ENCODE measurements at places on chromosomes 5 and 9.

DNA sequence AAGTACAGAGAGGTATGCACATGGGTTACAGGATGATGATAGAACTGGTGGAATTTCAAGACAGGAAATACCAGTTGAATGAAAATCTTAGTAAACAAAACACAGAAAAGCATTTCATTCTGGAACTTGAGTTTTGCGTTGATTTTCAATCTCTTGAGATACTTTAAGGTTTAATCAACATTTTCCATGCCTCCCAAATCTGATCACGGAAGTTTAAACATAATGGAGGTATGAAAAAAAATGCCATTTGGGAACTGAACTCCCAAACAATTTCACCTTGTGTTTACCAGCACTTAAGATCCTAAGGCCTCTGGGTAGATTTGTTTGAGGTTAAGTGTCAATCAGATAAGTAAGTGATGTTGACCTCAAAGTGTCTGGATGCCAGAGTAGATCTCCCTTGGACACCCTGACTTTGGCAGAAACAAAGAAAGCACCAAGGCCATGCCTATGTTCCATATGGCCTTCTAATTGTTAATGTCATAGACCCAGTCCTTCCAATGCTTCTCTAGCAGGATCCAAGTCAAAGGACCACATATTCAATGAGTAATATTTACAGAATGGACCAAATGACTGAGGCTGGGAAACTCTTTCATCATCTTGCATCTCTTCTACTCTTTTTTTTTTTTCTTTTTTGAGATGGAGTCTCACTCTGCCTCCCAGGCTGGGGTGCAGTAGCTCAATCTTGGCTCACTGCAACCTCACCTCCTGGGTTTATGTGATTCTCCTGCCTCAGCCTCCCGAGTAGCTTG, 216.9 kb downstream of the ARRDC3 start:
- DNase-seq: no peak

- DNase-seq: no peak
These were observed 233.4 kb upstream of the ITGA1 start for GRCh38 chr5:52554293-52554692.

DNA sequence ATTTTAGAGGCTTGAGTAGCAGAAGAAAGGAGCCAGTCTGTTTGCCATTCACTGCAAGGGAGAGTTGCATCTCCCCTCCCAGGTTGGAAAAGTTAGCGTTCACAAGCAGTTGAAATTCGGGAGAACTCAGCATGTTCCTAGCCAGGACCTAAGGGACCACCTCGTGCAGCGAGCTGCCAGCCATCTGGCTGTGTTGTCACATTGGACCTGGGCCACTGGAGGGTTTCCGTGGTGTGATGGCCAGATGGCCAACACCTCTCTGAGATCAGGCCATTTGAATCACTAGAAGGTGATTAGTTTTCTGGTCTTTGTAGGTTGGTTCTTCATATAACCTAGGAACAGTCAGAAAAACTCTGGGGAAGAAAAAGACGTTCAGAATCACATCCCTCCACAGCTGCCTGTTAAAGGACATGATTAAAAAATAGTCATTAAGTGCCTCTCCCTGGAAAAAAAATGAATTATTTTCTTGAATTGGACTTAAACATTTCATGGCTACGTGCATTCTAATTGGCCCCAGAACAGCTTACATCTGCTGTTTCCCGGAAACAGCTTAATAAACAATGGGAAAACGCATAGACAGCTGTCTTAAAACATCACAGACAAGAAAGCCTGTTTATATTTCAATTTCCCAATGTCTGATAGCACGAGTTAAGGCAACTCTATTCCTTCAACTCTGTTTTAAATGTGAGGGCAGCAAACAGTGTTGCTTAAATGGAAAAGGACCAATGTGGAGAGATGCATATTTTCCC, 303.9 kb downstream of the TENT4A start:
- DNase-seq: no peak

DNA sequence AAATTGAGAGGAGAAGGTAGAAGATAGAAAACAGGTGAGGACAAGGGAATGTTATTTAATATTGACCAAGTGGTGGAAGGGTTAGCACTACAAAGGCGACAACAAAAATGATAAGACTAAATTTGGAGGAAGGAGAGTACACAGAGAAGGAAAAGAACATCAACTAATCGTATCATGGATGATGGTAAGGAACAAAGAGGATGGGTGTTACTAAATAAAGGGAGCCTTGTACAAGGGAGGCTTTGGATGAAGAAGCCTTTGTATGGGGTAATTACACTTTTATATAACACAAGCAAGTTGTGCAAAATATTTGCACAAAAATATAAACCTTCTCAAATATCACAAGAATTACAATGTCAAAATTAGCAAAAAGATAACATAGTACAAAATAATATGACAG, 125.7 kb downstream of the ZNF608 start:
- no peak for DNase-seq

DNA sequence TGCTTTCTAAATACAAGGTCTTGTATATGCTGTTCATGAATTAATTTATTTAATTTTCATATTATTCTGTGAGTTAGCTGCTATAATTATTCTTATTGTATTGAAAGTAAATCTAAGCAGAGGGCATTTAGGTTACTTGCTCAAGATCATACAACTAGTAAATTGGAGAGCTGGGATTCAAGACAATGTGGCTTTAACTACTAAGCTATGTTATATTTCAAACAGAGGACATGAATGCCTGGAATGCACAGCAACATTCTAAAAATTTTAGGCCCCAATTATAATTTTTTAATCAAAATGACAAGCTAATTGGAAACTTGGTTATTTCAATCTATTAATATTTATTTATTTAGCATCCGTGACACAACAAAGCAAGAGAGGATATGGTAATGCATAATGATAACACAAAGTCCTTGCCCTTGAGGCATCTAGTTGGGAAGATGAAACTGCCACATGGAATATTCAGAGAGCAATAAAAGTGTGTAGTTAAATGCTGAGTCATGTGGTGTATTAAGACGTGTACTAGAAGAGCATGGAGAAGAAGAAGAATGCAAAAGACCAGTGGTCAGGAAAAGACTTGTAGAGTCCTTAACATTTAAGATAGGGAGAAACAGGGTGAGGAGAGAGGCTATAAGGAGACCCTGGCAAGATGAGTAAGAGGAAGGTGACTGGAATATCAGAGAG, 24.4 kb downstream of the CTXN3 start:
- no peak for DNase-seq

DNA sequence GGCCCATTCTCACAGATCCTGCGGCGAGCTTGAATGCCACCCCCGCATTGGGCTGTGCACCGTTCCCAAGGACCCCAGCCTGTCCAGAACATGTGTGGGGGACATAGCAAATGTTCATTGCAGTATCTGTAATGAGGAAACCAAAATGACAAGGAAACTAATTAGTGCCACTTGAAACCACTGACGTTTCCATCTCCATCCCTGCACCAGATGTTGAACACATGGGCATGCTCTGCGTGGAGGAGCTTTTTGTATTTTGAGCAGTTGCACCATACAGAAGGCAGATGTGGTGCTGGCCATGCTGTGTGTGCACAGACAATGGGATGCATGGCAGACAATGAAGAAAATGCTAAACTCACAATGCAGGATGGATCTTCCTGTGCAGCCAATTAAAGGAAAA, 437.7 kb downstream of the SEMA5A start:
- DNase-seq: no peak

DNA sequence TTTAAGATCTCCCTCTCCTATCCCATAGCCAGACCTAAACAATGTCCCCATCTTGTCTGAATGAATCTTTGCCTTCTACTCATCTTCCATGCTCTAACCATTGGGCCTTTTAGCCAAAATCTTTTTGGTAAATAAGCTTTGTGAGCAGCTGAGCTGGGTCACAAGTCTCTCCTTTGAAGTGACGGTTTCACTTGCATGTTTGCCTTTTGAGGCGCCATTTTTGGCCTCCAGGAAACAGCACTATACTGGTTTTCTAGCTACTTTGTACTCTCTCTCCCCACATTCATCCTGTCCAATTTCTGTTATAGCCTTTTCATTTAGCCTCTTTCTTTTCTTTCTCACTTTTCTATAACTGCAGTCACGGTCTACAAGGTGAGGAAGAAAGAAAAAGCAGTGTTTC, 195.5 kb upstream of the C9orf72 start:
- DNase-seq: no peak

DNA sequence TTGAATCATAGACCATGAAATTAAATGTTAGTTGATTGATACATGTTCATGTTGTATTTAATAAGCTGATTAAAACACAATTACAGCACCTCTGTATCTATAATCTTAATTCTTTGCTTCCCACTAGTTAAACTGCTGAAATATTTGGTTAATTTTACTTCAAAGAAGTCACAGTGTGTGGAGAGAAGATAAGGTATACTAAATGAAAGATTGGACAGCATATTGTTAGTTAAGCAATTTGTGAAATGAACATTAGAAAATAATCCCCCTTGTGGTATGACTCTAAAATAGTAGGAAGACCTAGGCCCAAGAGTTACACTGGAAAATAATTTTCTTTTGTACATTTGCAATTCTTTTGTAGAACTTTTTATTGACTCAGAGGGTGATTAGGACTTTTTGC, 30.3 kb downstream of the MAN2A1 start:
- no peak for DNase-seq

- no peak for DNase-seq
These were observed 51.4 kb upstream of the EPB41L4B start for GRCh38 chr9:109372246-109372645.

GRCh38 chr9:38286357-38286756, 106.1 kb upstream of the ALDH1B1 start:
- no peak for DNase-seq

DNA sequence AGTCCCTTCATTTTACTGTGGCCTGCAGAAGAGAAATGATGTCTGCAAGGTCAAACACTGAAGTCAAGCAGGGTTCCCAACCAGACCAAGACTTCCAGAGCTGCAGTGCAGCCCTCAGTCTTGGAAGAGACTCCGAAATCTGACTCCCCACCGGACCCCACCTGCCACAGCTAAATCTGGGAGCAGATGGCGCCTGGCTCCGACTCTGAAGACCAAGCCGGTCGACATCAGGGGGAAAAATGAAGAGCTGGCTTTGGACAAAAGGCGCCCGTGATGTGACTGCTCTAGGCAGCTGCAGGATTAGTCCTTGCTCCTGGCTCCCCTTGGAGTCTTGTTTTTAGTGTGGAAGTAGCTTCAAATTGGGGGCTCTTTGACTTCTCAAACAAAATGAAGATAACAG, 72.4 kb upstream of the ZNF622 start:
- no peak for DNase-seq

DNA sequence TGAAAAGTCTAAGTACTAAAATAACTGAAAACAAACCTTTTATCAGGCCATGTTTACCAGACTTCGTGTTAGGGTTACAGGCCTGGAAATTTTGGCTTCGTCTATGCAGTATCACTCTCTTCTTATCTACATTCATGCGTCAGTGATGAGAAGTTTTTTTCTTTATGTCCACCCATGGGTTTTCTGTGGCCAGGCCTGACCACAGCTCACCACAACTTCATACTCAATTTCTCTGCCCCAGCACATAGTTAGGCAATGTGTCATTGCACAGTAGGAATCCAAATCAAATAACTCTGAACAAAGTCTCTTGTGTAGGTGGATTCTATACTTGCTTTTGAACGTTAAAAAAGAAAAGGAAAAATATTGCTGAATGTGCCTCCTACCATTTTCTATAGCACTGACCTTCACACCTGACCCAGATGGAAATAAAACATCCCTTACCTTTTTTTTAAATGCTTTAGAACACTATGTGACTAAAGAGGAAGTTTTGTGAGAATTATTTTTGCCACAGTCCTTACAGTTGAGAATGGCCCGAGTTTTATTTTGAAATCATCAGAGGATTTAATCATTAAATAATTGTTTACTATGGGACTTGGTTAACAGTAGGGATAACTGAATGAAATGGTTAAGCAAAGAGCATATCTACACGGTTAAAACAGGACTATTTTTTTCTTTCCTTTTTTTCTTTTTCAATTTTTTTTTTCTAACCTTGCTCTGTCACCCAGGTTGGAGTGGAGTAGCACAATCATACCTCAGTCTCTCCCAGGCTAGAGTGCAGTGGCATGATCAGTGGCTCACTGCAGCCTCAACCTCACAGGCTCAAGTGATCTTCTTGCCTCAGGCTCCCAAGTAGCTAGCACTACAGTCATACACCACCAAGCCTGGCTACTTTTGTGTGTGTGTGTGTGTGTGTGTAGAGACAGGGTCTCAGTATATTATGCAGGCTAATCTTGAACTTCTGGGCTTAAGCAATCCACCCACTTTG, 1247.0 kb upstream of the ACO1 start:
- no peak for DNase-seq

- DNase-seq: no peak
These were observed 66.1 kb upstream of the OLFM1 start for GRCh38 chr9:135021393-135021789.

GRCh38 chr9:133731876-133732638, 6.1 kb downstream of the SARDH start:
- no peak for DNase-seq

GRCh38 chr5:40838086-40838485, 3.1 kb upstream of the RPL37 start:
- DNase-seq: no peak

- DNase-seq: no peak
These were observed 29.4 kb upstream of the SPATA31D4 start for GRCh38 chr9:81898851-81899250.

DNA sequence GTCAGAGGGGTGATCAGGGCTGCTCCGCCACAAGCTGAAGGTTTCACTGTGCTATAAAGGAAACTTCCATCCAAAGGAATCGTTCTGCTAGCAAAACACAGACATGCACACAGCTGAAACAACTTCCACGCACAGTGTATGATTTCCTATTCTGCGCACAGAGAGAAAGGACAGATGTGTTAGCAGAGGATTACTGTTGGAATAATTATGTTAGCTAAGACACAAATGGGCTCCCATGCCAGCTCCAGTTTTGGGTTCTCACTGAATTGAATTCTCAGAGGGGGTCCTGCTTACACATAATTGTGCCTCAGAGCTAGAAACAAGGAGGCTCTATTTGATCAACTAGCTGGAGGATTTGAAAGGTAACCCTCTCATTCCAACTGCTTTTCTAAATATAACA, 352.4 kb downstream of the IRX2 start:
- DNase-seq: no peak

DNA sequence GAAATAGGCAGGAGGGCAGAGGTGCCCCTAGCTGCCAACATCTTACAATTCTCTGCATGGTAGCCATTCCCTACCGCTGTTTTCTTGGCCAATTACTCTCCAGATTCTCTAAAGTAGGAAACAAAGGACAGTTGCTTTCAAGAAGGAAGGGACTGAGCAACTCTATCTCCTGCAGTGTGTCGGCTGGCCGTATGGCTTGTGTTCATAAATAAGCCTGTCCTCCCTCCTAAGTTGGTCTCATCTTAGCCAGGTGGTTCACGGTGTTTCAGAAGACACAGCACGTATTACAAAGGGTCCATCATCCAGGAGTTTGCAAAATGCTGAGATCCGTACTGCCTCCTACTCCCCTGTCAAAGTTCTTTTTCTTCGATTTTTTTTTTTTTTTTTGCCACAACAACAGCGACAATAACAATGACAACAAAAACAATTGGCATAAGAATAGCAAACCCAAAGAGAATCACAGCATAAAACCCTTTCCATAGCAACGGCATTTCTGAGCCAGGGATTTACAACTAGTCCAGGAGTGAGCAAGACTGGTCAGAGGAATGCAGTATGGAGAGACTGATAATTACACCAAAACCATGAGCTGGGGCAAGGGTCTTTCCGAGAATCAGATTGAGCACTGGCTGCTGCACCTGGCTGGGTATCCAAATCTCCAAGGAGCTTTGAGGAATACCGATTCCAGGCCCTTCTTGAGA, 212.8 kb downstream of the SLIT3 start:
- DNase-seq: no peak

- DNase-seq: no peak
These were observed 64.9 kb upstream of the ECM2 start for GRCh38 chr9:92600462-92601261.

GRCh38 chr5:43193181-43193893, 1.3 kb downstream of the NIM1K start:
- no peak for DNase-seq

GRCh38 chr9:124906966-124907365, 33.9 kb downstream of the GOLGA1 start:
- no peak for DNase-seq
